CD4-positive, alpha-beta T cell treated with Interleukin-4 for 4 hours (primary cell): ENCODE measurements at places on chromosomes 3 and 15.

DNA sequence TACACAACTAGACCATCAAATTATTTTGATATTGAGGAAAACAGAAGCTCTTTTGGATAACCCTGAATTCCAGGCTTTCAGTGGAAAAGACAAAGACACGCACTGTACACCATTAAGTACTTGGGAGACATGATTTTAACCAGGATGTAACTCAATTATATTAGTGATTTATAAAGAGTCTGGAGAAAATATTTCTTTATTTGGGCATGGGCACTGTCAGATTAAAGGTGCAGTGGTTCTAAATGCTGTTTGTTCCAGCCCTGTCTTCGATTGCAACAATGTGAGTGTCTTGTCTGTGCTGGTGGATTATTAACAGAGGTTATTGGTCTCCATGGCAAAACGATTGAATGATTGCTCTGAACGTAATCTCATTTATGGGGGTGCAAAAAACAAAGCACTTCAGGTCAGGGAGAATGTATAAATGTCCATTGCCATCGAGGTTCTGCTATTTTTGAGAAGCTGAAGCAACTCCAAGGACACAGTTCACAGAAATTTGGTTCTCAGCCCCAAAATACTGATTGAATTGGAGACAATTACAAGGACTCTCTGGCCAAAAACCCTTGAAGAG lies at the start of gene TM4SF4:
Gene TM4SF4, plus strand, starts transcription at position 448 of the 568 bp plus-strand sequence. CDS start 181 bp downstream, outside the sequence.
- DNase-seq, result no peak

GRCh38 chr3:23547905-23548650 lies 257.7 kb upstream of the UBE2E1 start:
- DNase-seq, result no peak

GRCh38 chr15:29056839-29057450 lies 171.2 kb downstream of the APBA2 start:
- no peak for DNase-seq

- DNase-seq, result no peak
Observed at GRCh38 chr15:89916660-89917059, 3.9 kb upstream of the ARPIN start.

DNA sequence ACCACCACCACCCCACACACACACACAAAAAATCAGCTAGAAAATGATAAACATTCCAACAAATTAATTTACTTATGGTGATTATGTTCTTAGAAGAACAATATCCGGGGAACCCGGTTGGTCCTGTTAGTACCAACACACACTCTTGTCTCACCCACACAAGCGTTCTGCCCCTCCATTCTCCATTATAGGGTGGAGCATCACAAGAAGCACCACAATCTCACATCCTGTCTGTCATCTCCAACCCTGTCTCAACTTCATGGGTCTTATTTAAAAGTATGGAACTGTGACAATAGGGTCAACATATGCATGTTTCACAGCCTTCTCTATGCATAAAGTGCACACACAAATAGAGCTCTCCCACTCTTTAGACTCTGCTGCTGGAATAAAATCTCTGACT lies 5.6 kb downstream of the GSK3B start:
- DNase-seq, result no peak

DNA sequence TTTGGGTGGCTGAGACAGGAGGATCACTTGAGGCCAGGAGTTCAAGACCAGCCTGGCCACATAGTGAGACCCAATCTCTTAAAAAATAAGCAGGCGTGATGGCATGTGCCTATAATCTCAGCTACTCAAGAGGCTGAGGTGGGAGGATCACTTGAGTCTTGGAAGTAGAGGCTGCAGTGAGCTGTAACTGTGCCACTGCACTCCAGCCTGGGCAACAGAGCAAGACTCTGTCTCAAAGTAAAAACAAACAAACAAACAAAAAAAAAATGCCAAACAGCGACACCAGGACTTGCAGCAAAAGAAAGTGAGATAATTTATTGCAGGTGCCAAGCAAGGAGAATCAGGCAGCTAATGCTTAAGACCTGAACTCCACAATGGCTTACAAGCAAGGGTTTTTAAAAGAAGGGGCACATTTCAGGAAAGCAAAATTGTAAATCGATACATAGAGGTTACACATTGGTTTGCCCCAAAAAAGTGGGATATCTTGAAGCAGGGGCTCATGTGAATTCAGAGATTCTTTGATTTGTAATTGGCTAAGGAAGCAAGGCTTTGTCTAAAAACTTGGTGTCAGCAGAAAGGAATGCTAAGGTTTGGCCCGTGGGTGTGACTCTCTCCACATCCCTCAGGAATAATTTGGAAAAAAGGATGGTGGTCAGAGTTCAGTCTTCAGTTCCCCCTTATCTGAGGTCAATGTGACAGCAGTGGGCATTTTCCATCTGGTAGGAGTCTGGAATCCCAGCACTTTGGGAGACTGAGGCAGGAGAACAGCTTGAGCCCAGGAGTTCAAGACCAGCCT lies 5.2 kb upstream of the MPI start:
- DNase-seq, result no peak

GRCh38 chr3:59872128-59872527 lies 822.3 kb upstream of the CFAP20DC start:
- no peak for DNase-seq

DNA sequence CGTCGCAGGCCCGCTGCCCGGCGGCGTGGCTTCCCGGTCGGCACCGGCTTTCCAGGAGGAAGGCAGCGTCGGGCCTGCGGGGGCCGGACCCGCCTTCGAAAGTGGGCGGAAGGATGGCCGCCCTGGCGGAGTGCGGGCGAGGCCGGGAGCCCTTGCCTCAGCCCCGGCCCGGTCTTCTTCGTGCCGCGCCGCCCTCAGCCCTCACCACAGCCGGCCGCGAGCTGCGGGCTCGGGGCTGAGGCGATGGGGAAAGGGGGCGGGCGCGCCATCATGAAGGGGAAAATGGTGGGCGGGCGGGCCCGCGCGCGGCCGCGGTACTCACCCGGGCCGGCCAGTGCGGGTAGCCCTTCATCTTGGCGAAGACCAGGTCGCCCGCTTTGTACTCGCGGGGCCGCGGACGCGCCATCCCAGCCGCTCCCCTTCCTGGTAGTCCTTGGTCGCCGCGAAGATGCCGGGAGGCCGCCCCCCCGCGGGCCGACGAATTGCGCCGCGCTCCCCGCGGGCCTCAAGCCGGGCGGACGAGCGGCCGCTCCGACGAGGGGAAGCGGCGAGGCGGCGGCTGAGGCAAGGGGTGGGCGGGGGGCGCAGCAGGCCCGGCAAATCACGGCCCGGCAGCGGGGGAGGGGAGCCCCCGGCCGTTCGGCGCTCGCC lies 489 bp downstream of the HDGFL3 start:
- no peak for DNase-seq

DNA sequence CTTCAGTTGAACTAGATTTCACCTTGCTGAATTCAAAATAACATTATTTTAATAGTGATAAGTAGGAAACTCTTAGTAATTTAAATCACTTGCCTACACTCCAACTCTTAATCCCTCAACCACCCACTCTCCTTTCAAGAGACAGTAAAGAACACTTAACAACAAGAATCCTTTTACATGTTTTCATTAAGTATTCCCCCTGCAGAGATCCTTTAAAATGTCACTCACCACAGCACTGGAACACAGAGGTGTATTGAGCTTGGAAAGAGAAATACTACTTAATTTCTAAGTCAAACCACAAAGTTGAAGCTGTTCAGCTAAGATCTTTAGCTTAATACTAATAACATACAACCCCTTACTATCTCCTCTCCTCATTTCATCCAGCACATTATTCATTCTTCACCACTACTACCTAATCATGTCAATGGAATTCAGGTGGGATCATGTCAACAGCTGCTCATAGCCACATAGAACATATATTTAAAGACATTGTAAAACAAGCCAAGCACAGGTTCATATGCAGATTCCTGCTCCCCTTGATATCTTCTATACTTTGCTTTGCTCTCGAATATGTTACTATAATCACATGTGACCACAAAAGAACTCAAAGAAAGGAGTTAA lies 40.5 kb downstream of the IMPG2 start:
- no peak for DNase-seq

DNA sequence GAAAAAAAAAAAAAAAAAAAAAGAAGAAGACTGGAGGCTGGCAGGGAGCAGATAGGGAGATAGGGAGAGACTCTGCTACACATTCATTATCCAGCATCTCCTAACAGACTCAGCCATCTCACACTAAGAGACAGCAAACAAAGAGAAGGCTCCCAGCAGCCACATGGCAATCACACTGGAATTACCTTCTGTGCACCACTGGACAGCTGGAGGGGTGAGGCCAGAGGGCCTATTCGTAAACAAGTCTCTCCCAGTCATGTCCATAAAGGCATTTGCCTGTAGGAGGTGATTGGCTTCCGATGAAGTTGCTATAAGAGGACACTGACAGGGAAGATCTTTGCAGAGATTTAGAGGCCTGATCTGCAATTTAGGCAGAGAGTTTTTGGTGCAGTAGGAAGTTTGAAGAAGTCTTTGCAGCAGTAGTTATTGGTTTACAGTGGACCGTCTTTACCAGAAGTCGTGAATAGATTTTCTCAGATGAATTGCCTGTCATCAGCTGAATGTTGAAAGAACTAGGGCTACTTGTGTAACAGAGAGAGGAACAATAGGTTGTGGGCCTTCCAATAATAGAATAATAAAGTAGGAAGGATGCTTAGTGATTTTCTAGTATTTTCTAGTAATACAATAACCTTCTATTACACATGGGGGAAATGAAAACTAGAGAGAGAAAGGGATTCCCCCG lies 89.7 kb downstream of the TP63 start:
- no peak for DNase-seq

DNA sequence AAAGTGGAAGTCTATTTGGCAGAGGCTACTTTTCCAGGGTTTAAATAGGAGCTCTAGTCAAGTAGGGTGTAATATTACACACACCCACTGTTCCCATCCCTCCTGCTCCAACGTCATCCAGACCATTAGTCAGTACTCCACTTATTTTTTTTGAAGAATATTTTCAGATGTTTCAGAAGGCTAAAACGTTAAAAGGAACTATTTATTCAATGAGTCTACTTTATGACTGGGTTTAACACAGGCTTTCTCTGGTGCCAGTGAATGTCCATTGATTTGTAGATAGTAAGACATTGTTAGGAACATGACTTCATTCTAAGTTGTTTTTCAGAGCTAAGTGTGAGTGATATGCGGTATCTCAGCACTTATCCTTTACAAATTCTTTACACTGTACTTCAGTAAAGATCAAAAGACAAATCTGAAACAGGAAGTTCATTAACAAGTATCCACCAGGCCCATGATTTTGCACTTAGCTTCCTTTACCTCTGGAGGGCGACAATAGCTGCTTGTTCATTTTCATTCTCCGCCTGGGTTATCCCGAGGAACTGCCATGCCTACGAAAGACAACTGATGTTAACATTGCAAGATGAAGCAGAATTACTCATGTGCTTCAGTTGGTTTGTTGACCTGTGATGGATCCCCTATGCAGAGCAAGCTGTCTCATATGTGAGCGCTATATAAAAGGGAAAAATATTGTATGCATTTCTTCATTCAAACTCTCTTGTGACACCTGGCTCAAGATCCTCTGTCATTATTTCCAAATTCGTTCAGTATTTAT lies 158.7 kb downstream of the USP13 start:
- no peak for DNase-seq

- no peak for DNase-seq
Observed at GRCh38 chr3:186058225-186058624, 50.7 kb downstream of the ETV5 start.

- no peak for DNase-seq
Observed at GRCh38 chr3:122533480-122533879, 18.7 kb upstream of the KPNA1 start.

GRCh38 chr3:187747506-187747905 lies 2.2 kb upstream of the BCL6 start:
- no peak for DNase-seq

DNA sequence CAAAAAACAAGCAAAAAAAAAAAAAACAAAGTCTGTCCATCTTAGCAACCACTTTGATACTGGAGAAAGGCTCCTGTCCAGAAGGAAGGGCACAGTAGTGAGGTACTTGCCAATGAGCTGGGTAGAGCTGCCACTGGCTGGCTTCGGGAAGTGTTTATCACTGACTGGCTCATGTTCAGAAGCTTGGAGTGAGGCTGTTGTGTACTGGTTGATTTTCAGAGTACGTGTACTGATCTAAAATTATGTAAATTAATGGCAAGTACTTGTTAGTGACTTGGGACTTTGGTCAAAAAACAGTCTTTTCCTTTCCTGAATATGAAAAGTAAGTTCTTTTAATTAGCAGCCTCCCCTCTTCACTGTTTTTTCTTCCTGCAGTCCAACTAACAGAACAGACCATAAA lies 979 bp upstream of the ZNF621 start:
- DNase-seq, result no peak

GRCh38 chr15:78993931-78994530 lies 49.2 kb upstream of the CTSH start:
- no peak for DNase-seq

GRCh38 chr3:42786631-42787030 lies 13.6 kb upstream of the CCDC13 start:
- no peak for DNase-seq

DNA sequence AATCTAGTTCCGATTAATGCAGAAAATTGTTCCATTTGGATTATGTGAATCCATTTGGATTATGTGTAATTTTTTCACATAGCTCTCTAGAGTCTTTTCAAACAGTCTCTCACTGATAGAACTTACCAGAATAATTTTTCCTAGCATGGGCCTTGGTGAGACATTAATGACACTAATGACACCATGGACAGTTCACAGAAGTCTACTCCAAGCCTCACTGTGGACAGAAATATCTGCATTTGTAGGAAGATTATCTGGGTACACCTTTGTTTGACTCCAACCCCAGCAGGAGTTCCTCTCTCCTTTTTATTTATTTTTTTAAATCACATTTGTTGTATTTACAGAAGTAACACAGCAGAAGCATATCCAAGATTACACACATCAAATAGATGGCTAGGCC lies 27.9 kb downstream of the AADACL2 start:
- no peak for DNase-seq

GRCh38 chr15:98938105-98938417 lies 69.5 kb downstream of the PGPEP1L start:
- no peak for DNase-seq

DNA sequence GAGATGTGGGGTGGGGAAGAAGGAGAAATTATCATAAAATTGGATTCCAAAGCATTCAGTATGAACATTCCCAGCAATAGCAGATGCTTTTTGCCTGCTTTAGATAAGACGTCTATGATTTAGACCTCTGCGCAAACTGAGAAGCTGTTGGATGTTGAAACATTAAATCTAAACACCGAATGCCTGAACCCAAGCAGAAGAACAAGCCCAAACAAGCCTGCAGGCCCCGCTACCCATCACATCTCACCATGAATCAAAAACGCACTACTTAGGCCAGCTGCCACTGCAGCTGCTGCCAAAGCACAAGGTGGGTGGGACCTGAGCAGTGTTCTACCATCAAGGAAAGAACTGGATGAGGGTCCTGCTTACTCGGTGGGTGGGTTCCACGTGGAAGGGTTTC lies 24.4 kb upstream of the THBS1 start:
- no peak for DNase-seq
